NCI-H69 (cell line): ENCODE measurements at places on chromosomes 1 and 21.

DNA sequence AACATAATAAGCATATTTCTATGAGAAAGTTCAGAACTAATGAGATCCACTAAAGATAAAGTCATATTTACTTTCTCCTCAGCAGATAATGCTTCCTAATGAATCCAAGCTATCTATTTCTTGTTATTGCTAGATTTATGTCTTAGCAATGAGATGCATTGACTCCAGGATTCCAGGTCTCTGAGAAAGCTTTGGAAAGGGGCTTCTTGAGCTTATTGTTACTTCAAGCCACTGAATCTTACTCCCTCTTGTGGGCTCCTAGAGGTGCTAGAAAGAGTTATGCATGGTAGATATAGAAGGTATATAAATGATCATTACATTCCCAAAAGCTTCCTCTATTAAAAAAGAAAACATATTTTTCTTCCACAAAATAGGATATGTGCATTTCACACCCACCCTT is 246.4 kb upstream of the ADAMTS5 start:
- no peak for DNase-seq

DNA sequence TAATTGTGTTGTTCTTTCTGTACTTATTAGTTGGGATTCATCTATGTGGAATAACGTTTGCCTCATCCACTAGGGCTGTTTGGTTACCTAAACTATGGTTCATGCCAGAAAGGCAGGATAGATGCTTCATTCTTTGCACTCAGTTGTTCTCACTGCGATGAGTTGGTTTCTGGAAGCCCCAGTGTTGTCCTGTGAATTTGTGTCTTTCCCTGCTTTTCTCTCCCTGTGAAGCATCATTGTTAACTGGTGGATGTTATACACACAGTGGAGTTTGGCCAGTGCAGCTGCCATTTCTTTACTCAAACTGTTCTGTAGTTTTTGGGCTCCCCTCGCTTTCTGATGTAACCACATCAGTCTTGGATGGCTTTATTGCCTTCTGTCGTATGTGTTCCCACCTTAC is 143.6 kb upstream of the COL6A1 start:
- no peak for DNase-seq

DNA sequence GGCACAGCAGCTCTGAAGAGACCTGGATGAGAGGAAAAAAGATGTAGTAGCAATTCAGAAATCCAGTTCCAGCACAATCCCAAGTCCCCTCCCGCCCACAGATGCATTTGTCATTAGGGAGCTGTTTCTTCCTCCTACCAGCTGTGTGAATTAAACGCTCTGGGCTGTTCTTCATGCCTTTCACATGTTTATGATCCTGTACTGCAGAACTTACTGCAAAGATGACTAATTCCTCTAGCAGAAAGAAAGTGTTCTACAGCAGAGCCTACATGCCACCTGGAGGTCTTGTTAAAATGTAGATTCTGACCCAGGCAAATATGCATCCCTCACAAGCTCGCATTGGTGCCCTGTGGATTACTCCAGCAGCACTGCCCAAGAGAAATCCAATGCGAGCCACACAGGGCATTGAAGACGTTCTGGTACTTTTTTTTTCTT is 6.5 kb downstream of the ENO1 start:
- DNase-seq, result no peak

DNA sequence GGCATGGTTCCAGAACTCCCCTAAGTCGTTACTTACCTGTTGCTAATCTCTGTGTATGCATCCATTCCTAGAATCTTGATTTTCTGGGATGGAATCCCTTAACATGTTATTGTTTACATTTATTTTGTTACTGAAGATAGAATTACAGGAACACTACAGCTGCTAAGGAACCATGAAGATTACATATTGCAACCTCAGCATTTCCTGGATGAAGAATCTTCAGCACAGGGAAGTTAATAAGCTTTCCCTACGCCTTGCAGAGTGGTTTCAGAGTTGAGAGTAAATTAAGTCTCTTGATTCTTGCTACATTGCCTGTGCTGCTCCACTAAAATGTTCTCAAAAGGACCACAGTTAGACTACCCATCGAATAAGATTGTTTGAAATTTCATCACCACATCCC is 31.4 kb upstream of the GBP6 start:
- peak; percentile 3 for DNase-seq

GRCh38 chr21:29875036-29875716 is 64.6 kb downstream of the GRIK1 start:
- DNase-seq, result peak; percentile 8

GRCh38 chr1:113515498-113515897 is 125.2 kb downstream of the MAGI3 start:
- no peak for DNase-seq

DNA sequence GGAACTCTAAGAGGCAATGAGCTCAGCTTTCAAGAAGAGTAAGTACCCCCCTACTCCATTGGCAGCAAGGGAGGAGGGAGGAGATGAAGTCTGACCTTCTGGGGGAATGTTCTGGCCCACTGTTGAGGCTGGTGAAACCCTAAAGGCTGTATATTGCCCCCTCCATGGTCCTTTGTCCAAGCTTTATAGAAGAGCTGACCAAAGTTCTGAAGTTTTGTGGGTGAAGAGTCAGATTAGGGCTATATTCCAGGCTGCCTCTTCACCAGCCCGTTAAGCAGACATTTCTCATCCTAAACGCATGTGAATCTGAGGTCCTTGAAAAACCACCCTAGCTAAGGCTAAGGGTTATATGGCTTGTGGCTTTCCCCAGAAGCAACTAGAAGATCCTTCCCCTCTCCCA is 1.4 kb downstream of the C1orf94 start:
- no peak for DNase-seq

DNA sequence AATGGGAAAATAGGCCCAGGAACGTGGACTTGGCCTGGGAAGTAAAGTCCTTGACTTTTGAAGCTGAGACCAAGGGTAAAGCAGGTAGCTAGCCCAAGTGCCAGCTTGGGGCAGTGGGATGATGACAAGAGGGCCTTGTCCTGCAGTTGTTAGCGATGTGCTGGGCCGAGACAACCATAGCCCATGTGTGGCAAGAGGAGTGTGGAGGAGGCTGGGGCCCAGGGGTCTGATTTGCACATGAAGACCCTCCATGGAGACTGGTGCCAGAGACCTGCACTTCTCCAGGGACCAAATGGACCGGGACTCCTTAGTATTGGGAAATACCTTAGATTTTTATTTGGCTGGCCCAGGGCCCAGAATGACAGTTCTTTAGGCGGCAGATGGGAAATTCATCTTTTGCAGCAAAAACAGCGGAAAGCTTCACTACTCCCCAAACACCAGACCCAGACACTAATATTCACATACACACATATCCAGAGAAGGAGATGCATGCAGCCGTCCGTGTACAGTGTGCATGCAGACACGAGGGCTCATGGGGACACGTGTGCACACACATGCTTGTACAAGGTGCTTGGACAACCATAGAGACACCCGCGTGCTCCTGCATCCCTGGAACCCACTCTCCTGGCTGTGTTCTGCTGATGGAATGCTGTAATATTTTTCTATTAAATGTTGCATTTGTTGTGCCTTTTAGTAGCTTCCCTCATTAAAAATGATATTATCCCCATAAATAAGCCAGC is 78.1 kb upstream of the CSF3R start:
- no peak for DNase-seq

- peak; percentile 30 for DNase-seq
Observed at GRCh38 chr21:44686843-44687561, 5.0 kb upstream of the KRTAP12-1 start.

DNA sequence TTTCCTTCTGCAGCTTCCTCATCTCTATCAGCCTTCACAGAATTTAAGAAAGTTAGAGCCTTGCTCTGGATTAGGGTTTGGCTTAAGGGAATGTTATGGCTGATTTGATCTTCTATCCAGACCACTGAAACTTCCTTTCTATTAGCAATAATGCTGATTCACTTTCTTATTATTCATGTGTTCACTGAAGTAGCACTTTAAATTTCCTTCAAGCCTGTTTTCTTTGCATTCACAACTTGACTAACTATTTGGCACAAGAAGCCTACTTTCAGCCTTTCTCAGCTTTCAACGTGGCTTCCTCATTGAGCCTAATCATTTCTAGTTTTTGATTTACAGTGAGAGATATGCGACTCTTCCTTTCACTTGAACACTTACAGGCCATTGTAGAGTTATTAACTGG is 528.5 kb downstream of the PLPP3 start:
- DNase-seq, result no peak

DNA sequence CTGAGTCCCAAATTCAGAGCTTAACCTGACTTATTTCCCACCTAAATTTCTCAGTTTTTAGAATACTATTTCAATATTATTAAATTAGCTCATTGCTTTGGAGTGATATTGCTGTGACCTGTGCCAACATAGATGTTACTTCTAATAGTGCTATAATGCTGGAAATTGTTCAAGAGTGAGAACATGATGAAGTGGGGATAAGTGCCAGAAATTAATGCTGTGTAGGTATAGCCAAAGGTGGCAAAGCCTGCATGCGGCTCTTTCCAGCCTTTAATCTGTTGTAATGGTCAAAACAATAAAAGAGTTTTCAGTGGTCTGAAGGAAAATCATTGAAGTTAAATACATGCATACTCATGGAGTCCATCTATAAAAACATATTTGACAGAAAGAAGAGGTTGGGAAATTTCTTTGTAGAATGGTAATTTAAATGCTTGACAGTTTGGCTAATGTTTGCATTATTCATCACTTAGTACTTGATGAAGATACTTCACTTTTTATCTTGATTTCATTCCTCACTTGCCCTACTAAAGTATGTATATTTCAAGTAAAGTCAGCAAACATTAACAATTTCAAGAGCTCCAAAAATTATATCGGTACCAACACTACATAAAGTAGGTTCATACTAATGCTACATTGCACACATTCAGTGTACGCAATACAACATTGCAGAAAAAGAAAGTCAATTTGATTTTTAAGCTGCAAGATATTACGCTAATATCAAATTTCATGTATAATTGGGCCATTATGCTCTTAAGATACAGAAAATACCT is 82.1 kb downstream of the OLFM3 start:
- peak; percentile 19 for DNase-seq

GRCh38 chr1:103517380-103518047 is 8.0 kb upstream of the RNPC3 start:
- DNase-seq, result no peak

DNA sequence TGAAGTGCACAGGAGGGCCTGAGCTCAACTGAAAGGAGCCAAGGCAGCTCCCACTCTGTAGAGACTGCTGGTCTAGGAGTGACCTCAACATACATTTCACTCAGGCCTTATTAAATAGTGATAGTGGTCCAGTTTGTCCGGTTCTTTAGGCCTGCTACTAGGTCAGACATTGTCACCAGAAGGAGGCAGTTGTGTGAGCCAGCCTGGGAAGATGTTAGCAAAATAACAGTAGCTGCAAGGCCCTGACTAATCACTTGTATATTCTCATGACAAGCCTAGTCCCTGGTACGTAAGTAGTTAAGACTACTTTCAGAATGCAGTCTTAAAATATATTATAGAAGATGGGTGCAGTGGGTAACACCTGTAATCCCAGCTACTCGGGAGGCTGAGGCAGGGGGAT is 264.0 kb upstream of the CAMK1G start:
- DNase-seq, result no peak

GRCh38 chr1:68481041-68481440 is 15.8 kb downstream of the DEPDC1 start:
- no peak for DNase-seq

- no peak for DNase-seq
Observed at GRCh38 chr1:184199438-184200085, 148.0 kb downstream of the TSEN15 start.

GRCh38 chr1:33374336-33375105 is 53.6 kb upstream of the A3GALT2 start:
- DNase-seq, result no peak

GRCh38 chr1:62810420-62811274 is 26.7 kb downstream of the ATG4C start:
- no peak for DNase-seq

GRCh38 chr1:32622806-32623681 is 27.3 kb downstream of the ZBTB8OS start:
- no peak for DNase-seq

DNA sequence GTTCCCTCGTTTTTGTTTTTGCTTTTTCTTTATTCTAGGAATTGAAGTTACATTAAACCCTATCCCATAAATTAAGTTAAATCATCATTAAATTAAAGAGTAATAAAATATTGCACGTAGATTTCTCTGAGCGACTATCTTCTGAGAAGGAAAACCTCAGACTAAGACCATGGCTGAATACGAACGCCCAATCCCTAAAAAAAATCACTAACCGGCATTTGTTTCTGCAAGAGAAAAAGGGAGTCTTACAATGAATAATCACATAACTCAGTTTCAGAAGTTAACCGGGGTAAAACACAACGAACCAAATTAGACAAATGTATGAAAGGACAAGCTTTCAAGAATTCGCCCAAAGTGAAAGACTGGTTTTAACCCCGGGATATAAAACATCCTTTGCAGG is 1.3 kb downstream of the PIK3R3 start:
- peak; percentile 26 for DNase-seq

DNA sequence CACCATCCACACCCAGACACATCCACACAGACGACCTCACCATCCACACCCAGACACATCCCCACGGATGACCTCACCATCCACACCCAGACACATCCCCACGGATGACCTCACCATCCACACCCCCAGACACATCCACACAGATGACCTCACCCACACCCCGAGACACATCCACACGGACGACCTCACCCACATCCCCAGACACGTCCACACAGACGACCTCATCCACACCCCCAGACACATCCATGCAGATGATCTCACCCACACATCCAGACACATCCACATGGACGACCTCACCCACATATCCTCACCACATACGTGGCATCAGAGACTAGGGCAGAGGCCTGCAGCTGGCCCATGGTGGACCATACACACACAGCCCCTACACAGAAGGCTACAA is 14.7 kb upstream of the FABP3 start:
- no peak for DNase-seq

DNA sequence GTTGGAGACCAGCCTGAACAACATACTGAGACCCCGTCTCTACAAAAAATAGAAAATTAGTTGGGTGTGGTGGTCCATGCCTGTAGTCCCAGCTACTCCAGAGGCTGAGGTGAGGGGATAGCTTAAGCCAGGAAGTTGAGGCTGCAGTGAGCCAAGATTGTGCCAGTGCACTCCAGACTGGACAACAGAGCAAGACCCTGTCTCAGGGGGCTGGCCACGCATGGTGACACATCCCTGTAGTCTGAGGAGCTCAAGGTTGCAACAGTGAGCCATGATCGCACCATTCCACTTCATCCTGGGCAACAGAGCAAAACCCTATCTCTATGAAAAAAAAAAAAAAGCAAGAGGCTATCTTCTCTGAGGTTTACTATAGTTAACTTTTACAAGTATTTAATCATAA is 12.7 kb upstream of the UBE4B start:
- no peak for DNase-seq
